ENCODE measurements at places on chromosomes 1 and 21.

DNA sequence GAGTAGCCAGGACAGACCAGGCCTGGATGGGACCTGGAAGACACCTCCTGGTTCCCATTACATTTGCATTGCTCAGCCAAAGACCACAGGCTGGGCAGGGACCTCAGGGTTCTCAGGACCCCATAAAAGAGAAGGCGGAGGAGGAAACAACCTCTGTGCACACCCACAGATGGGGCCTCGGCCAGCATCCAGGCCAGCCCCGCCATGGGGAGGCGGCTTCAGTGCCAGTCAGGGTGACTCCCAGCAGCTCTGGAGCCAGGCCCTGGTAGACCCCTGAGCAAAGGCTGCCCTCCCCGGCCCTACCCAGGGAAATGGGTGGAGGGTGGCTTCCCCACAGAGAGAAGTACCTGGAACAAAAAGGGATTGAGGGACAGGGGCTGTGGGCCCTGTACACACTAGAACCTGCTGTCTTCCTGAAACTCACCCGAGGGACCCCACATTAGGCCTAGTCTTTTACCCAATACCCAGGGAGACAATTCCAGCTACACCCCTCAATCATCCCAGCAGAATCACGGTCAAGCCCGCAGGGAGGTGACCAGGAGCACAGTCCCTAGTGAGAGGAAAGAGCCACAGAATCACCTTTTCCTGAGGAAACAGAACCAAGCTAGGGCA, 64.5 kb downstream of the PSMG1 start:
- DNase-seq = no peak

GRCh38 chr1:227709451-227709850, 25.7 kb downstream of the JMJD4 start:
- no peak for DNase-seq

- DNase-seq = no peak
Measured at GRCh38 chr1:114114185-114115094, 39.2 kb downstream of the SYT6 start.

DNA sequence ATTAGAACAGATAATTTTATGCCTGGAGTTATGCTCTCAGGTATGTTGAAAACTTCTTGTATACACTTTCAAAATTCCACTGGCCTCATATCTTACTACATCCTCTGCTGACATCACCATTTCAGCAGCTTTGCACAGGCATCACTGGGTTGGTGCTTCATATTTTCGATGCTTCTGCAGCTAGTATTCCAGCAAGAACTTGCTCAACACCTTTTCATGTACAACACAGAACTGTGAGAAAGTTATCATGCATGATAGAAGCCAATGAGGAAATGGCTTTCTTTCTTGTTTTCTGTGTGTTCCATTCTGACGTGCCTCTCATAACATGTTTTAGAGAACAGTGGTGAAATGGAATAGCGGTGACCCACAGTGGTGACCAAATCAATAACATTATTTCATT, 5.1 kb upstream of the GBP5 start:
- no peak for DNase-seq

DNA sequence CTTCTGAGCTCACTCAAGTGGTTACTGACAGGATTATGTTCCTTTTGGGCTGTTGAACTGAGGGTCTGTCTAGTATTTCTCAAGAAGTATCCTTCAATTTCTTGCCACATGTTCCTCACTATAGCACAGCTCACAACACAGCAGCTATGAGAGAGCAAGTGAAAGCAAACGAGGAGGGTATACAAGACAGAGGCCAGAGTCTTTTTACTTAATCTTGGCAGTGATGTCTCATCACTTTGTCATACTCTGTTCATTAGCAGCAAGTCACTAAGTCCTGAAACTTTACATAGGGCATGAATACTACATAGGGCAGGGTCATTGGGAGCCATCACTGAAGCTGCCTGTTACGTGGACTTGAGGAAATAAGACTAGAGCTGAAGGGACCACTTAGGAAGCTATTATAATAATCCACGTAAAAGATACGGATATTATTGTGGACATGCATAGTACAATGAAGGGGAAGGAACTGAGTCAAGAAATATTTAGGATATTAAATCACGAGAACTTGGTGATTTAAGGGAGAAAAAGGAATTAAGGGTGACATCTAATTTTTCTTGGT, 63.7 kb downstream of the SLC30A7 start:
- DNase-seq = no peak

GRCh38 chr1:208631092-208631491, 386.9 kb upstream of the PLXNA2 start:
- DNase-seq = no peak

DNA sequence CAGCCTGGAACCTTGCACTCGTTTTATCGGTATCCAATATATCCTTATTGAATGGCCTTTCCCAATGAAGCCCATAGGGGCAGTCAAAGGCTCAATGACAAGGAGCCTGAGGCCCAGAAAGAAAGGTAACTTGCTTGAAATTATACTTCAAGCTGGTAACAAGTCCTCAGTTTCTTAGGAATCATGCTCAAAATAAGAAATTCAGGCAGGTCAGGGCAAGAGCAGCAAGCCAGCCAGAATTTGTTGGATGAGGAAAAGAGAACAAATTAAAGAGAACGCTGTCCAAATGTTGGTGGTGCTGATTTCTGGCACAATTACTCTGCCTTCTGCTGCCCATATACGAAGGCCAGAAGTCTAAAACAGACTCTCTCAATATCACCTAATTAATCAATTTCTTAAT, 77.6 kb downstream of the DDX20 start:
- DNase-seq = no peak

GRCh38 chr1:31203215-31203614, 36.5 kb downstream of the NKAIN1 start:
- DNase-seq = no peak

GRCh38 chr1:19274636-19275035, 13.9 kb downstream of the AKR7A3 start:
- DNase-seq = no peak

DNA sequence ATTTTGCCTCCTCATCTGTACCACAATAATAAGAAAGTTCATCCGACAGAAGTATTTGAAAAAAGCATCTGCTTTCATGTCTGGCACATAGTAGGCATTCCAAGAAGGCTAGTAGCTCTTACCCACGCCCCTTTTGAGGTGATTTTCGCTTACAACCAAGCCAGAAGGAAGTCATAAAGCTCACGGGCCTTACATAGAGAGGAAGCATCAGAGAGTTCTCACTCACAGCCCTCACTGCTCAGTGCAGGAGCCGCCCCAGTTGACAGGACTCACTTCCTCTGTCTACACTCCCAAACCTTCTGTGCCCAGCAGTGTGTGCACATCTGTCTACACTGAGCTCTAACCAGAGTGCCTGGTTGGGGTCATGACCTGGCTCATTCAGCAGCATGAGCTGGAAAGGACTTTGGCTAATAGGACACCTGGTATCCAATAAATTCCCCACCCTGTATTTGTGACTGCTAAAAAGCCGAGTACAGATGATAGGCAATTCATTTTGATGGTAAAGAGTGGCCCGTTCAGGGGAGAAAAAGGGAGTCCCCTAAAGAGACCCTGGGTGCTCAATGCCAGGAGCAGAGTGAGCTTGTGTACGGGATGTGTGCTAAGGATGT, 36.8 kb upstream of the DUSP10 start:
- DNase-seq = peak; percentile 13

GRCh38 chr1:43296207-43296606, 4.6 kb upstream of the TIE1 start:
- DNase-seq = no peak

GRCh38 chr1:112285316-112285715, 110.7 kb upstream of the CTTNBP2NL start:
- DNase-seq = no peak

DNA sequence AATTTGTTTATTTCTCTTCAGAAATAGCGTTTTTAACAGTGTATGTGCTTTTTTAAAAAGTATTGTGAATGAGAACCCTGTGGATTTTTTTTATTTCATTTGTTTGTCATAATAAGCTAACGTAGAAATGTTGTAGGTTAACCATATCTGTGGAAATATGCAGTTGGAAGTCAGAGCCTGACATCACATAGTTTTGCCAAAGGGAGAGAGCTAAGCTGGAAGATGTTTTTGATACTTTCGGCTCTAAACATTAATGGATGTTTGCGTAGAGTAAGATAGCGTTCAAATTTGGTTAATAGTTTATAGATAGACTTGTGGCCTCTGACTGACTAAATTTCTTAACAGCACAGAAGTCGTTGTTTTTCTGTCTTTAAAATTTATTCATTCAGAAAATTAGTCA, 47.4 kb upstream of the ANGPTL1 start:
- no peak for DNase-seq

GRCh38 chr1:204731985-204732575, 46.5 kb upstream of the LRRN2 start:
- DNase-seq = no peak

- DNase-seq = no peak
Measured at GRCh38 chr1:63599799-63600198, 6.6 kb downstream of the PGM1 start.

GRCh38 chr1:100036718-100037655, 67.2 kb downstream of the SLC35A3 start:
- DNase-seq = no peak

DNA sequence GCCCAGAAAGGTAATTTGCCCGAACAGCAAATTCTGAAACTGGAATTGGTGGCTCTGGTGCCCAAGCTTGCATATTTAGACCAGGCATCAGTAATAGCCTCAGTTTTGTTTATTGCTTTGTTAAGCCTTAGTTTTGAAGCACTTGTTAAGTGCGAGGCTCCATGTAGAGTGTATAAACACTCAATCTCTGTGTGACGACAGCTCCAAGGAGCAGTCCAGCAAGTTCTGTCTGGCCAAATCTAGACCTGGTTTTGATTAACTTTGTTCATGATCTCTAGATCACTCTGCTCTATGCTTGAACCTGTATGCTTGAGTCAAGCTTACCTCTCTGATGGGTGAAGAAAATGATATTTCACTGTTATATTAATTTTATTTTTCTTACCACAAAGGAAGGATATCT, 37.4 kb downstream of the DOP1B start:
- no peak for DNase-seq

DNA sequence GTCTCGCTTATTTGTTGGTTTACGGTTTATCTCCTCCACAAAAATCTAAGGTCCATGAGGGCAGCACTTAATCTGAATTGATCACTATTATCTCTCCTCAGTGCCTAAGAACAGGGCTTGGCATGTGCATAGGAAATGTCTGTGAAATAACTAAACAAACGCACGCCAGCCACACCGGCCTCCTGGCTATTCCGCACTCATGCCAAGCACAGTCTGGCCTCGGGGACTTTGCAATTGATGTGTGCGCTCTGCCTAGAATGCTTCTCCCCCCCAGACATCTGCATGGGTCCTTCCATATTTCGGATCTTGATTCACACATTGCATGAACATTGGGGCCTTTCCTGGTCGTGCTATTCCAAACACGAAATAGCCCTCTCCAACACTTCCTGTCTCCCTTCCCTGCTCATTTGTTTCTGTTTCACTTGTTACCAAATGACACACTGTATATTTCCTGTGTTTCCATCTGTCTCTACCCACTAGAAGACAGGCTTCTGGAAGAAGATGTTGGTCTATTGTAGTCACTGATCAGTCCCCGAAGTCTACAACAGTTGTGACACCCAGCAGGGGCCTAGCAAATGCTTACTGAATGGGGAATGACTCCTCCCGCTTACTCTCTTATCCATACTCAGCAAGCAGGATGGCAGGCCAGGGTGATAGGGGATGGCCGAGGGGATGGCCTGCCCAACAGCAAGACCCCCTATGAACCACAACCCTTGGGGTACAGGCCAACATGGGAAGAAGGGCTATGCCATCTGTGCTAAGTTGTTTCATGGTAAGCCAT, 93.9 kb downstream of the GLIS1 start:
- DNase-seq = no peak

- DNase-seq = no peak
Measured at GRCh38 chr1:23249787-23250454, 32.6 kb upstream of the HTR1D start.

GRCh38 chr1:223319905-223320580, 43.9 kb downstream of the SUSD4 start:
- DNase-seq = no peak

GRCh38 chr21:36097427-36098181, 27.8 kb downstream of the CBR1 start:
- DNase-seq = no peak

DNA sequence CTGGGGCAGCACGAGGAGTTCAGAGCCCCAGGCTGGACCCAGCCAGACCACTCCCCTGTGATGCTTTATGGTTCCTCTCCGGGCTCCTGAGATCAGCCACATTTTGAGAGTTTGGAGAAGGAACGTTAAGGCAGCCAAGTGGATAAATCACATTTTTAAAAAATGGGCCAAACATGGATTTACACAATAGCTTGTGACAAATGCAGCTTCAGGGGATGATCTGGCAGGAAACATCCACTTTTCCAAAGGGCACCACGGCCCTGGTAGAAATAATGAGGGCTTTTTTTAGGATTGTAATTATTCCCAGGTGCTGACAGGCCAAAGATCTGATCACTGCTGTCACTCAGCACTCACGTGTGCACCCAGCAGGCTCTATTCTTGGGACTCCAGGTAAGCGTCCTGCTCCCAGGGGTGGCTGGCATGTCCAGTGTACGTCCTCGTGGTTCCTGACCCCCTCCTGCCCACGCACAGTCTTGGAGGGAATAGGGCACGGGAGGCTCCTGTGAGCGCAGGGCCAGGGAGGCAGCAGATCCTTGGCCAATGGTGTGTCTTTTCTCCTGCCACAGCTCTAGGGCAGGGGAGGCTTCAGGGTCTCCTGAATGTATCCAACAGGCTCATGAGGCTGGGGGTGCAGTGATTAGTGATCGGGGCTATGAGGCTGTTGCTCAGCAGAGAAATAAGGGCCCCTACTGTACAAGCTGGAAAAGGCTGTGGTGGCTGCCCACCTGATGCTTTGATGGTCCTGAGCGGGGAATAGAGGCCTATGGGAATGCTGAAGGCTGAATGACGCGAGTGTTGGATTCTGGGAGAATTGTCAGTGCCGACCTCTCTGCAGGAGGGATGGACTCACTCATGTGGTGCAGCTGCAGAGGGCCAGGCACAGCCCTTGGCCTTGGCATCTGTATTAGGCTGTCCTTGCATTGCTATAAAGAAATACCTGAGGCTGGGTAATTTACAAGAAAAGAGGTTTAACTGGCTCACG, 415.7 kb downstream of the PTPRU start:
- no peak for DNase-seq

- DNase-seq = no peak
Measured at GRCh38 chr1:106700211-106700610, 356.3 kb upstream of the PRMT6 start.

DNA sequence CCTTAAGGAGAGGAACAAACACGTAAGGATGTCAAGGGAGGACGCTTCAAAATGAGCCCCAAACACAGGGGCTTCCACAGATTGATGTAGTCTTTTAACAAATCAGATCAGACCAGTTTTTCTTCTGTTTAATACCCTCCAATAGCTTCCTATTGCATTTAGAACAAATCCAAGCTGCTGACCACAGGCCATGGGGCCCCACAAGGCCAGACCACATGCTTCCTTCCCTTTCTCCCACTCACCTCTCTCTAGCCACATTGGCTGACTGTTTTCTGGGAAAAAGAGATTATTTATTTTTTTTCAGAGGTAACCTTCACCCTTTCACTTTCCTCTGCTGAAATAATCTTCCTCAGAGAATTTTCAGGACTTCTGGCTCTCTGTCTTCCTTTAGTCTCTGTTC, 380.6 kb downstream of the SIPA1L2 start:
- DNase-seq = no peak
